Activated T-cell treated with anti-CD3 and anti-CD28 coated beads, Interleukin-2, amount 50 U/mL, for 1 hour (primary cell): ENCODE measurements at places on chromosomes 12 and 14.

DNA sequence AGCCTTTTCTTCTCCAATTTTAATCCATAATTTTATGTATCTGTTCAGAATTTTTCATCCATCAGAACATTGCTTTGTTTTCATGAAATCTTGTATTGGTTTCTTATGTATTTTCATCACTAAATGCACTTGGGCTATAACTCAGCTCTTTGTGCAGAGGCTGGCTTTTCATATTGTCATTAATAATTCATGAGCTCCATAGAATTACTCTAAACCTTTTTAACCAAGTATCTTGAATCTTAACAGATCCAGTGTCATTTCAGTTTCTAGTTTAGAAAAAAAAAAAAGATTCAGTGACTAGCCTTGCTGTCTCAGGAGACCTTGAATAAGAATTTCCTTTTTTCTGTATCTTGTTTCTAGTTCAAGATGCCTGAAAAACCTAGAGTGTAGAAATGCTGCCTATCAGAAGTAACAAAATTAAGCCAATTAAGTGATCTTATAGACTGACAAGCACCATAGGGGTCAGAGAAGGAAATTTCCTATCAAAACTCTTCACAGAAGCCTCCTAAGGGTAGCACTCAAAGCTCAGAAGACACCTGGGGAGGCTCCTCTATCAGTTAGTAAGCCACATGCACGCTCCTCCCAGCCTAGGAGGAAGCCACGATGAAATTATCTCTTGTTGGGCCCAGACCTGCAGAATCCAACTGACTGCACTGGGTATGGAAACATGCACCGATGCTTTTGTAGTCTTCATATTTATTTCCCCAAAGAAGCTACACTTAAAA lies 163.4 kb downstream of the KICS2 start:
- DNase-seq, result no peak

- DNase-seq, result no peak
Measured at GRCh38 chr12:62516927-62517326, 50.3 kb downstream of the MON2 start.

DNA sequence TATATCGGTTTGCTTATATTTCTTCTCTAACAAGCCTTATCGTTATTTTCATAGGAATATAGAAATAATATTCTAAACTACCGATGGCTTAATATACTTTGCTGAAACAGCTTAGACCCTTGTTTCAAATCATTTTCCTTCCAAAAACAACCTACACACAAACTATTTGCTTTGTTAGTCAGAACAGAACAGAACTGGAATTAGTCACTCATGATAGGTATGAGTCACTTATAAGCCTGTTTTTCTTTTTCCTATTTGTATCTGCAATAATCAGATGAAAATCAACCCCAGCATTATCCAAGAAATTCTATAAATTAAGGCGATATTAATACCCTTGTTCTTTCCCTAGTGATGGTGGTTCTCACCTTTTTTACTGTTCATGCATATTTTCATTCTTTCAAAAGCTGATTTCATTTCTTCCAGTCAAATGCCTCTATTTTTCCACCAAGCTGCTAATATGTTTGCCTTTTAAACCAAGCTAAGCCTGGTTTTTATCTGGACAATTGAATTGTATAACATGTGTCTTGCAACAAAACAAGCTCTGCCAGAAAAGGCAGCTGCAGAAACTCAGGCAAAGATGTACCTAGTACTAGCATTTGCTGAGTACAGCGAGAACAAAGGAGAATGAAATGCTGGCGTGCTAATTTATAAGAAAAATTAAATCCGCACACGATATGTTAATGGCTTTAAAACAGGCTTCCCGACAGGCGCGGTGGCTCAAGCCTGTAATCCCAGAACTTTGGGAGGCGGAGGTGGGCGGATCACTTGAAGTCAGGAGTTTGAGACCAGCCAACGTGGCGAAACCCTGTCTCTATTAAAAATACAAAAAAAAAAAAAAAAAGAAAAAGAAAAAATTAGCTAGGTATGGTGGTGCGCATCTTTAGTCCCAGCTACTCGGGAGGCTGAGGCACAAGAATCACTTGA lies 1418.2 kb downstream of the AACS start:
- no peak for DNase-seq

GRCh38 chr14:21917699-21918436 lies 244.2 kb upstream of the OR4E1 start:
- no peak for DNase-seq
